ENCODE measurements at places on chromosomes 11 and 22.

- no peak for DNase-seq
Observed at GRCh38 chr11:22460181-22460580, 122.0 kb downstream of the SLC17A6 start.

DNA sequence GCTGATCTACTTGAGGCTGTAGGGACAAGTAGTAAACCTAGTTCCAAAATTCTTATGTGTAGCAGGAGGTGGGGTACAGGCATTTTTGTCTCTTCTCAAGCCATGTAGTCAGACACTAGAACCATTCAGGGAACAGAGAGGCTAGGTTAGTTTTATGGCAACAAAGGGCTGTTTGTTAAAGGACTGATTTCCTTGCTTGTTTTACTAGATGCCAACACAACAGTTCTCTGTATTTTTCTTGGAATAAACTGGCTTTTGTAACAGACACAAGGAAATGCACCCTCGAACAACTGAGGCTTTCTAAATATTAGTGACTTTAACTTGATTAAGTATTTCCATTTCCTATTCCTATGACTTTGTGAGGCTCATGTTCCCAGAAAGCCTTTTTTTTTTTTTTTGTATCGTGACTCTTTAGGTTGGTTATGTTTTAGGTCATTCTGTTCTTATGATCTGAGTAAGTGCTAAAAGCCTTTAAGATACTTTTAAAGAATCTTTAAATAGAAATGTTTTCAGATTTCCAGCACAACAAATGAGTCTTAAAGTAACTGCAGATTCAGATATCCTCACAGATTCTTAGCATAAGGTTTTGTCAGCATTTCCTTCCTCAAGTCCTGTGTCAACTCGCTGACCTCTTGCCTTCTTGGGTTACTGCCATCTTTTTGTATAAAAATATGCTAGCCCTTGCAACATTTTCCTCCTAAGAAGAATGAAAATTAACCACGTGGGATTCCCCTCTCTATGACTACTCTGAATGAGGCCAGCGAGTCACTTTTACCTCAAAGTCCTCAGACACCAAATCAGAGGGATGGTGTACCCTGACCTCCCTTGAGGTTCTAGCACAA is 92.5 kb downstream of the CCDC83 start:
- DNase-seq = no peak

DNA sequence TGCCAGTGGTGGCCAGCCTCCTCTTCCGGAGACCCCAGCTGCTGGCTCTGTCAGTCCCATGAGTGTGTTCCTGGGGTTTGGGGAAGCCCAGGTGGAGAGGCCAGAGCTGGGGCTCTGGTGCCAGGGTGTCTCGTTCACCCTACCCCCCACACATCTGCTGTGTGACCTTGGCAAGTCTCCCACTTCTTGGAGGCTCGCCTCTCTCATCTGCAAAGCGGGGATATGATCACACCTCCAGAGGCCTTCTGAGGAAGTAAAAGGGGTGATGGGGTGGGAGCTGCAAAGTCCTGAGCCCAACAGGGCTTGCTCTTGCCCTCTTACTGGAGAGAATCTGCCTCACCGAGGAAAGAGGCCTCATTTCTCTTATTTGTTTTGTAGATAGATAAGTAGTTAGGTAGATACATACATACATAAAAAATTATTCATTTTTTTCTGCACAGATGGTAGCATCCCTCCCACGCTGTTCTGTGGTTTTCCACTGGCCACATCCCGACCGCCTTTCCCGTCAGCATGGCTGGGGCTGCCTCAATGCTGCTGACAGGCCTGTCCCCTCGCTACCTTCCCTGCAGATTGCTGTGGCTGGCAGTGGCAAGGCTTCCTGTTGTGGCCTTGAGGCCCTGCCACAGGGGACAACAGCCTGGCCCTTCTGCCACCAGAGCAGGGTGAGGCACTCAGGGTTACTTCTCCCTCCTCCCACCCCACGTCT is 23.9 kb downstream of the MYO7A start:
- no peak for DNase-seq

DNA sequence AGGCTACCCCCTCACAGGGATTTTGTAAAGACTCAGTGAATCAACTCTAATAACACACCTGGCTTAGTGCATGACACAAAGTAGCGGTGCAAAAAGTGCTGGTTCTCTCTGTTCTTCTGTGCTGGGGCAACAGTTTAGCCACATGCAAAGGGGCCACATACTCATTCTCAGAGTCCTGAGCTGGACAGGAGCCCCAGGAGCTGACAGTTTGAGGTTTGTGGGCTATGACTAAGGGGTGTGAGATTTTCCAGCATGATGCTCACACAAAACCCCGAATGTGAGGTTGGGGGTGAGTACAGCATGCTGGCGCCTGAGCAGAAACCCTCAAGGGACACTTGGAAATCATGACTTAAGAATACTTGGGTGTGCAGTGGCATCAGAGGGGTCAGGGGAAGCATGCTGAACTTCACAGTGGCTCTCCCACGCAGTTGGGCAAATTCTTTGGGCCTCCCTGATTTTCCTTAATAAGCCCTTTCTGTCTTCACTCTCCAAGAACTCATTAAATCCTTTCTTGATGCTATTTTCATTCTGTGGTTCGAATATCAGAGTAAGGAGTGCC is 31.0 kb downstream of the TMPRSS5 start:
- DNase-seq = peak; percentile 80

GRCh38 chr22:20393705-20394476 is at the start of gene ZNF74:
ZNF74 (plus strand) TSS chr22:20394151; CDS start chr22:20394629, 478 bp downstream.
- peak; percentile 80 for DNase-seq

- DNase-seq = no peak
Observed at GRCh38 chr11:118006153-118006534, 19.9 kb downstream of the IL10RA start.

DNA sequence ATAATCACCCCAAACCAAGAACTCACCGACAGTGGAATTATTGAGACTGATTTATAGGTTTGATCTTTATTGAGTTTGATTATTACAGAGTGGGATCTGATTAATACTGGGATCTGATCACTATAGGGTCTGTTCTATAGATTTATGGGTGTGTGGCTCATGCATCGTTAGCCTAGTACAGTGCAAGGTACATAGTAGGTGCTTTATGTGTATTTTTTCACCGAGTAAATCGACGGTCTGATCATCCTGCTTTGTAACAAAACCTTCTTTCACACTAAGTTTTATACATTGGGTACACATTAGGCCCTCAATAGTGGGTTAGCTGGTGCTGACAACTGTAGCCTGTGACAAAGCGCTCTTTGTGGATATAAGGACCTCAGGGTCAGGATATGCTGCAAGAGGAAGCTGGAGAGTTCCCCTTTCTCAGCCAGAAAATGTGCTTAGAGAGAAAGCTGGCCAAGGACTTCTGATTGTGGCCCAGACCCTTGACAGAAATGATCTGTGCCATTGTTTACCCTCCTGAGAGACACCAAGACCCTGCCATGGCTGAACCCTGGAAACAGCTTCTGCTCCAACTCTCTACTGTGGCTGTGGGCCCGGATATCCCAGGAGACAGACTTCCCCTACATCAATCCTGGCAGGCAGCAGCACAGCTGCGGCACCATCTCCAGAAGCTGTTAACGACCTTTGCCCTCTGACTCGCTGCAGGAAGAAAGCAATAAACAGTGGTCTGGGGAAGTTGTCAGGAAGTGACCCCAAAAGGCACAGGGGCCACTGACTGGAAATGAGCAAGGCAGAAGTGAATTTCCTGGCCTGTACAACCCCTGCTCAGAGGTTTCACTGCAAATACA is 16.1 kb upstream of the TPP1 start:
- peak; percentile 22 for DNase-seq

DNA sequence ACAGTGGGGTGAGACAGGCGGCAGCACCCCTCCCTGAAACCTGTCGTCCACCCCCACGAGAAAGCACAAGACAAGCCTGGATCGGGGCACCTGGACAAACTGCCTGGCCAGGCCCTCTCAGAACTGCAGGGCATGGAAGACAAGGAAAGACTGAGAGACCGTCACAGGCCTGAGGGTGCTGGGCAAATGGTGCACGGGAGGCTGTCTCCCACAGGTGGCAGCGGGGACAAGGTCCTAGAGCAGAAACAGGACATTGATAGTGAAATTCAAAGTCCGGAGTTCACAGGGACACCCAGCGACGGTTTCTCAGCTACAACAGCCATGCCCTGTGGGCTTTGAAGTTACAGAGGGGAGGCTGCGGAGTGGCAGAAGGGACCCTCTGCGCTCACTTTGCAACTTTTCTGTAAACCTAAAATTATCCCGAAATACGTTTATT is 20.6 kb downstream of the DRD4 start:
- no peak for DNase-seq

- no peak for DNase-seq
Observed at GRCh38 chr11:132962041-132962440, 570.3 kb downstream of the OPCML start.

- DNase-seq = no peak
Observed at GRCh38 chr11:70606951-70607330, 208.6 kb downstream of the CTTN start.

DNA sequence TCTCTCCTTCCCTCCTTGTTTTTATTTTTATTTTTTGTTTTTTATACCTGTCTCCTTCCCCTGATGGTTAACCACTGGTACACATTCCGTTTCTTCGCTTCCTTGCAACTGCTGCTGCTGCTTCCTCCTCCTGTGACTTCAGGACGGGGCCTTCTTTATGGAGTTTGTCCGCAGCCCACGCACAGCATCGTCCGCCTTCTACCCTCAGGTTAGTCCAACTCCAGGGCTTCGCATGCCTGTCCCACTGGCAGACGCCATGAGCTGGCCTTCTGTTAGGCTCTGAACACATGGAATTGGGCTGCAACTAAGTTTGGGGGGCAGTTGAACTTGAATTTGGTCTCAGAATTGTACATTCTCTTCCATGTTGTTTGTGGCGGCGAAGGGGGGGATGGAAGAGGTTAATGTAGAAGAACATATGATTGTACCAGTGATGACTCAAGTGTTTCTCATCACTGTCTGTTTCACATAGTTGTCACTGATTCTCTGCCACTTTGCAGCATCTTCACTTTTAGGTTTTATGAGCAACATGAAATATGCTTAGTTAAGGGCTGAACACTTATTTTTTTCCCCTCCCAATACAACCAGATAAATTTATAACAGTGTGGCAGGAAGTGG is 83.0 kb upstream of the YWHAH start:
- no peak for DNase-seq

DNA sequence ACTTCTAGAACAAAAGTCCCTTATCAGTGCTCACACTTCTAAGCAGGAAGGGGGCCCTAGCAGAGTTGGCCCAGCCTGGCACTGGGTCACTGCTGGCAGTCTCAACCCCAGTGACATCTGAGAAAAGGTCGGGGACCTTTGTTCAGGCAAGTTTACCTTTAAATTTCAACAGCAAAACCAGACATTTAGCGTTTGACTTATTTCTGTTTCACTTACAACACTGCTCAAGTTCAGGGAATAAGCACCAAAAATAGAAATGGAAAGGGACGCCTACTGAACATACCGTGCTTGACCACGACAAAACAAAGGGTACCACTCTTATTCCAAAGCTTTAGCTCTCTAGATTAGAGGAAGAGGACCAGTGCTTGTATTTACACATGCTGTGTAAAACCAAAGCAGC is 26.2 kb downstream of the PITPNB start:
- DNase-seq = no peak

- DNase-seq = no peak
Observed at GRCh38 chr22:37488337-37489135, 2.4 kb upstream of the MFNG start.

DNA sequence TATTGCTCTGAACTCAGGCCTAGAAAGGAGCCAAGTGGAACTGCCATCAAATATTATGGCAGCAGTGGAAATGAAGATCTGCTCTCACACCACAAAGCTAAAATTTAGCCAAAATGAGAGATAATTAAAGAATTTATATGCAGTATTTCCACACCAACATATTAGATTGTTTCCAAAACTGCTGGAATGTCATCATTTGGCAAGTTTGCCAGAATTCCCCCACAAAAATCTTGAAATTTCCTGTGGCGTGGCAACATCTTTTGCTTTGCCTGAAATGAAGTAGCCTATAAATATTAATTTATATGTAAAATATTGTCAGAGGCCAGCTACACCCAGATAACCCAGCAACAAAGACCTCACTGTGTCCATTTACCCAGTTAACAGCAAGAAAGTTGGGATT is 13.8 kb downstream of the C11orf71 start:
- no peak for DNase-seq

GRCh38 chr11:6604081-6604626 is 580 bp downstream of the ILK start:
- DNase-seq = peak; percentile 34

DNA sequence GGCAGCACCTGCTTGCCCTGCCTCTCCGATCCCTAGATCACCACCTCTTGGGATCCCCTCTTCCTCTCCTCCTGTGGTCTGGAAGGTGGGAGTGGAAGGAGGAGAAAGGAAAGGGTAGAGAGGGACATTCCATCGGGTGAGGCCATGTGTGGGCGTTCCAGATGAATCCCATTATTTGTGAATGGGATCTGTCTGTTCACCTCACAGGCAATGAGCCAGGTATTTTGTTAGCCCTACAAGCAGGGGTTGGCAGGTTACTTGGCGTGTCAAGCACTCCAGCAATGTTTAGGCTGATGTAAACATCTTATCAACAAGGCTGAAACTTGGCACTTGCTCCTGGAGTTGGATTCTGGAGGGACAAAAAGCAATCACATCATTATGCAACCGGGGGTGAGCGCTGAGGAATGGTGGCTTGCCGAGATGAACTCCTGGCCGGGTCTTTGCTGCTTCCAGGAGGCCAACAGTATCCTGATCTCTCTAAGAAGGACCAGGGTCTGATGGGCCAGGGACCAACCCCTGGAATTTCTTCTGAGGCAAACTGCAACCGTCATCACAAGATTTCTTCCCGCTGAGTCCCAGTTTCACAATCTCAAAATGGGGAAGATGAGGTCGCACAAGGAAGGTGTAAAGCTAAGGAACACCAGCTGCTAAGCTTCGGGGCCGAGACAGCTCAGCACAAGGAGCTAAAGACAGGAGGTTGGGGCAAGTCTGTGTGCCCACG is 7.8 kb downstream of the ADAMTS8 start:
- no peak for DNase-seq

DNA sequence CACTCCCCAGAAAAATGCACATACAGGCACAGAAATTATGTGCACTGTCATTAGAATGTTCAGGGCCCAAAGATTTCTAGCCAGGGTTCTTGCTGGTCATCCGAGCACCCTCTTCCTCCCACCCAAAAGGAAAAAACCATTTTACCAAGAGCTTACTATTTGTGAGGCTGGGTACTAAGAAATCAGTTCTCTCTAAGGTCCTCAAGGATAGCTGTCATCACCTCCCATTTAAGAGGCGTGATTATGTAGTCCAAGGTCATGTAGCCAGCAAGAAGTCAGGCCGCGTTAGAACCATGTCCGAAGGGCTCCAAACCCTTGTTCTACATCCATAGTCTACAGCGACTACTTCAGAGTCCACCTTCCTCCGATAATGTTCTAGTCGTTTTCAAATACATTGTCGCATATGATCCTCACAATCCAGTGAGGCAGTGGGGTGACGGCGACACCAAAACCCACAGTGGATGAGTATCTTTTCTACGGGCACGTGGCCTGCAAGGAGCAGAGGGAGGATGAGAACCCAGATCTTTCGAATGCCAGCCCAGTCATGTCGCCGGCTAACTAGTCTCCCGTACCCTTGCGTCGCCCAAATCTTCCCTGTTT is 634 bp downstream of the TIMM8B start:
- peak; percentile 48 for DNase-seq

GRCh38 chr11:3042496-3043314 is 14.5 kb downstream of the CARS1 start:
- DNase-seq = no peak

- DNase-seq = no peak
Observed at GRCh38 chr22:32745996-32746322, 55.5 kb upstream of the TIMP3 start.

Data from HTR-8/SVneo (cell line).